ENCODE measurements at places on chromosomes 2 and 18.

- no peak for DNase-seq
Observed at GRCh38 chr2:52697690-52698089, 1069.9 kb upstream of the CHAC2 start.

DNA sequence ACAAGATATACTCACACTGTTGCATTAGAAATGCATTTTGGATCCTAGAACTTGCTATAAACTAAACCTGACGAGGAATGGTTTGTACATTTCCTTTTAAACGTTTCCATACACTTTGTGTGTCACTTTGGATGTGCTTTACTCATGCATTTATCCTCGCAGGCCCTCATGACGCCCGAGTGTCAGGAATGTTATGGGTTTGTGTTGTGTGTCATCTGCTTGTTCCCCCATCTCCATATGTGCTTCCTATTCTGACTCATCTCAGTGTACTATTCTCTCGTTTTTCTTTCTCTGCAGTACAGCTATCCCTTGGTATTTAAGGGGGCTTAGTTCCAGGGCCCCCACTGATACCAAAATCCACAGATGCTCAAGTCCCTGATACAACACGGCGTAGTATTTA lies 121.5 kb upstream of the RASGRP3 start:
- DNase-seq, result no peak

DNA sequence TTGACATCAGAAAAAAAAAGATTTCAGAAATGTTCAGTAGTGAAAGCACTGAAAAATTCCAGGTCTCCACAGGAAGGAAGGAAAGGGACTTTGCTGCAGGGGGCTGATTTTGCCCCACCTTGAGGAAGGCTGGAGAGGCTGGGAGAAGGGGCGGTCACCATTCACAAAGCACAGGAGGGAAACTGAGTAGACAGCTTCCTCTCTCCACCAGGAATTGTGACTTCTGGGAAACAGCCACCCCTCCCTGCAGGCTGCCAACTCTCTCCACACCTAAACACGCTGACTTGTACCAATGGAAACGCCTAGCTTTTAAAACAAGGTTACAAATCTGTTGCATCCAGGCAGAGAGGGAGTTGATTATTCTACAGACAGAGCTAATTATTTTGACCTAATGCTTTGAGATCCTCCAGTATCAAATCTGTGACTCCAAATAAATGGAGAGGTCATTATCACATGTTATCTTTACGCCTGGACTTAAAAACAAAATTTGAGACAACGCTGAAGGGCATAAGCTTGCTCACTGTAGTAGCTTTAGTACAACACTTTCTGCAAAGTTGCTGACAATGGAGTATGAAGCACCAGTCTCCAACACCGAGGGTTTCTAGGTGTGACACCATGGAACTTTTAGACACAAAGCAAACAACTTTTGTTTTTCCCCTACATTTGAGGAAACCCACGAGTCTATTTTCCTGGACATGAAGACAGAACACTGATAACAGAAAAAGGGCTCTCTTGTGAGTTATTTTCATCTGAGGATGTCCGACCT lies 42.7 kb downstream of the EPHA4 start:
- no peak for DNase-seq

DNA sequence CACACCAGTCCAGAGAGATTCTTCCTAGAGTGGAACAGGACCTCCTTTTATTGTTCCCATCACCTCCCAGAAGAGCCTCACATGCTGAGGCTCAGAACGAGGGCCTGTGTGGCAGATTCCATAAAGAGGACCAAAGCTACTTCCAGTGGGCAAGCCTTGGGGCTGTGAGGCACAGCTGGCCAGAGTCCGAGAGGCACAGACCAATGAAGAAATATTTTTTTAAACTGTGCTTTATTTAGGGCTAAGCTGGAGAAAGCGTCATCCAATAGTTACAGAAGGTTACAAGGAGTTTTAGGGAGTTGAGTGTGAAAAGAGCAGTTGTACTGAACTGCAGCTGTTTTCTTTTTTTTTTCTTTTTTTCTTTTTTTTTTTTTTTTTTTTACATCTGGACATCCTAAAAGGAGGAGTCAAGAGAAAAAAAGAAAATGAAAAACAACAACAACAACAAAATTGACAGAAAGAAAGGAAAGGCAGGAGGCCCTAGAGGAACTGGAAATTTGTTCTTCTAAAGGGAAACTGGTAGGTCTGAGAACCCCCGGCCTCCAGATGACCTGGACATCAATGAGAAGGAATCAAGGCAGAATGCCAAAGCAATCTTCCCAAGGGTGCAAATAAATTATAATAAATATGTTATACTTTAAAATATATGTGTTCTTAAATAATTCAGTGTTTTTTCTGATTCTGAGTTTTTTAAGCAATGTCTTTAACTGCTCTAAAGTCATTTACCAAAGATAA lies 322.6 kb downstream of the CELF4 start:
- no peak for DNase-seq

GRCh38 chr2:181077128-181077709 lies 96.8 kb downstream of the UBE2E3 start:
- DNase-seq, result no peak

DNA sequence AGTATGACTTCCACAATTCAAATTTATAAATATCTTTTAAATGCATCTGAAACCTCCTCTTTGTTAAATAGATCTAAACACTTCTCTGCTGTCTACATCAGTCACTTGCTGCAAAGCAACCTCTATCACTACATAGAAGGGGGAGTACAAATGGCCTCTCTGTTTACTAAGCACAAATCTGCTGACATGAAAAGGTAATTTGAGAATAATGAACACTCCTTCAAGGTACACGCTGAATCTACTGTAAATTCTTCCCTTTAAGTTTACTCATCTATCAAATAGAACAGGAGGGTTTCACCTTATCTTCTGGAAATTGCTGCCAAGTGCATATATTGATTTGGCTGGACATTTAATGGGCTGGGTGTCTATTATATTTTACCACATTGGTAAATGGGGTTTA lies 879.6 kb downstream of the SUCLG1 start:
- no peak for DNase-seq

GRCh38 chr2:8545695-8546611 lies 135.9 kb upstream of the ID2 start:
- no peak for DNase-seq

DNA sequence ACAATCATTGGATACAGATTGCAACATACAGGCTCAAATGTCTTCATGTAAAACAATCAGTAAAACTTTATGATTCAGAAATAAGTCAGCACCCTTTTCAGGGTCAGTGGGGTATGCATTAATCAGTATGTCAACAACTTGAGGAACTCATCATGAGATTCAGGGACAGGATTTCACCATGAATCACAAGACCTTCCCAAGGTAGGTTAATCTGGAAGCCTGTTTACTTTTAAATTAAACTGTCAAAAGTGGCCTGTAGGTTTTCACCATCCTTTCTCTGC lies 104.8 kb downstream of the SP100 start:
- DNase-seq, result no peak

- no peak for DNase-seq
Observed at GRCh38 chr2:8168876-8169424, 512.9 kb upstream of the ID2 start.

- no peak for DNase-seq
Observed at GRCh38 chr2:209505410-209505809, 81.6 kb downstream of the MAP2 start.

GRCh38 chr2:6393819-6394218 lies 471.9 kb downstream of the CMPK2 start:
- no peak for DNase-seq

GRCh38 chr2:239266434-239266766 lies 134.4 kb downstream of the HDAC4 start:
- no peak for DNase-seq

GRCh38 chr2:184504252-184504651 lies 94.1 kb upstream of the ZNF804A start:
- DNase-seq, result no peak

DNA sequence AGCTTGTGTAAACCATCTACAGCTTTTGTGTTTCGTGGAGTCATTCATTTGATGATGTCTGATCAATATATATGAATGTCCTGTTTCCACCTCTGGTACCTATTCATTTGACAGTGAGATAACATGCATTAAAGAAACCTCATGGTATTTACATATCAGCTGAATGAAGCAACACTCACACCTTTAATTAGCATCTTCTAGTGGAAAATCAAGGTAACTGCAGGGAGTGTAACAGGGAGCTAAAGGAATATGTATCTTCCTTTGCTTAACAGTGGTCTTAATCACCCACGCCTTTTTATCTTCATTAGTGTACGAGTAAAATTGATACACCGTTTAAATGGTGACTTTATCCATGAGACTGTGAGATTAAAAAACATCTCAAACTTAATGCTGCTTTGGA lies 15.6 kb downstream of the SLC39A10 start:
- no peak for DNase-seq

DNA sequence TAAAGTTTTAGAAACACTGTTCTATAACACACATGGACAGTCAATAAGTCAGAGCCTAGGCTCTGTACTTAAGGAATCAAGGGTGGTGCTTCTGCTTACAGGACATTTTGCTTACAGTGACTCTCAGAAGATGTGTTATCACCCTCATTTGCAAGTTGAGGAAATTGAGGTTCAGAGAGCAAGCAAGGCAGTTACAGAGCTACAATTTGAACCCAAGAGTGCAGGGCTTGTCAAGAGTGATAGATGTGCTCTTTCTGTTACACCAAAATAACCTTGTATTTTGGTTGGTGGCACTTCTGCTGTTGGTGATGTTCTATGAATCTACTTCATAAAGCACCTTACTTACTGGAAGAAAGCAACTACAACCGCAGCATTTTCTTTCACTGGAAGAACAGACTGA lies 170.2 kb downstream of the THADA start:
- no peak for DNase-seq

- DNase-seq, result no peak
Observed at GRCh38 chr2:1268034-1268433, 145.2 kb upstream of the TPO start.

DNA sequence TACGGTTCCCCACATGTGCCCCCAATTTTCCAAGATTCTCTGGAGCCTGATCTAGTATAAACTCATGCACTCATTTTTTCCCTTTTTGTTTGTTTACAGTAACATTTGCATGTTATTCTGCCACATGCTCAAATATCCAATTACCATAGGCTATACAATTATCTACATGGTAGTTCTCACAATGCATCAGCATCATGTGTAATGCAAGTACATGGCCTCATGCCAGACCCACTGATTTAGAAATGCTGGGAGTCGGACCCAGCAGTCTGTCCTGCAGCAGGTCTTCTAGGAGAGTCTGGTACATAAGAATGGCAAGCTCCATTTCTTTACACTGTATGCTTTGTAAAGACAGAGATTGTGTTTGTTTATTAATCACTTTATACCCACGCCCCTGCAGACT lies 107.7 kb downstream of the CBLN2 start:
- no peak for DNase-seq

DNA sequence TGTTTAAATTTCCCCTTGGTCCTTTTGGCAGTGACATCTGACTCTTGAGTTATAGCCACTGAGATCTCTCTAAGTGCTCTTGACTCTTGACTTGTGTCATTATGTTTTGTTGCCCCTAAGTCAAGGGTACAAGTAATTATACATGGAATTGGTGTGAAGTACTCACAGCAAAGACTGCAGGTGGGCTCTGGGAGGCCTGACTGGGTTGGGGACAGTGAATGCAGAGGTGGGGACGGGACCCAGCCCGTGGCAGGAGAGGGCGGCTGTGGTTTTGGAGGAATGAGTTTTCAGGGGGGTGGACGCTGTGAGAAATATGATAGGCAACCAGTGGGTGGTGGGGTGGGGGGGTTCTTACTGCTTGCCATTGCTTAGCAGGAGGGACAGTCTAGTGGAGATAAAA lies 97.8 kb downstream of the NCK2 start:
- DNase-seq, result no peak

DNA sequence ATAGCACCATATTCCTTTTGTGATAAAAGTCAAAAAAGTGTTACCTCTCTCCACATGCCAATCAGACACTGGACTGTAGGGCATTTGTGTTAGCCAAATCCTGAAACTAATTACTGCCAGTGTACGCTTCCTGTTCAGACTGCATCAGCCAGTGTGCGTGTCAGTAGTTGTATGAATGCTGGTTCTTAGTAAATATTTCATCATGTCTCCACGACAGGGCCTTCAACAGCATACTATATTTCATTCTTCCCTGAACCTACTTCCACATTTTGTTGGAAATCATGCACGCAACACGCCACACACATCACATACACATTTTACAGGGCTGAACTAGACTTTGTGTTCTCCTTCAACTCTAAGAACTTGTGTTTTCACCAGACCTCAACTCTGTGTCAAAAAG lies 77.5 kb downstream of the EPB41L3 start:
- DNase-seq, result no peak

DNA sequence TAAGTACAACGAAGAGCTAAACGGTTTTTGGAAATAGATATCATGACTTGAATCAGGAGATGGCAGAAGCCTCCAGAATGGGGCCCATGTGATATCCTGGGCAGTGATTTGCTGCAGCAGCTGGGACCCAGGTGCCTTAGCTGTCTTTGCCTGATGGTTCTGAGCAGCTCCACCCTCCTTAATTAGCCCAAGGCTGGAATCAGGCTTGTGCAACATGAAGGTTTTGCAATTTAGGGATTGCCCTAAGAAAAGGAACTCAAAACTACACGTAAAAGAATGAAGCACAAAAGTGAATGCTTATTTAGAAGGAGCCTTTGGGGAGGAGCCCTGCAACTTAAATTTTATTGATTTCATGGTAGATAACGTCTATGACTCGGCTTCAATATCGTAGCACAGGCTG lies 17.3 kb upstream of the CNDP2 start:
- DNase-seq, result no peak

DNA sequence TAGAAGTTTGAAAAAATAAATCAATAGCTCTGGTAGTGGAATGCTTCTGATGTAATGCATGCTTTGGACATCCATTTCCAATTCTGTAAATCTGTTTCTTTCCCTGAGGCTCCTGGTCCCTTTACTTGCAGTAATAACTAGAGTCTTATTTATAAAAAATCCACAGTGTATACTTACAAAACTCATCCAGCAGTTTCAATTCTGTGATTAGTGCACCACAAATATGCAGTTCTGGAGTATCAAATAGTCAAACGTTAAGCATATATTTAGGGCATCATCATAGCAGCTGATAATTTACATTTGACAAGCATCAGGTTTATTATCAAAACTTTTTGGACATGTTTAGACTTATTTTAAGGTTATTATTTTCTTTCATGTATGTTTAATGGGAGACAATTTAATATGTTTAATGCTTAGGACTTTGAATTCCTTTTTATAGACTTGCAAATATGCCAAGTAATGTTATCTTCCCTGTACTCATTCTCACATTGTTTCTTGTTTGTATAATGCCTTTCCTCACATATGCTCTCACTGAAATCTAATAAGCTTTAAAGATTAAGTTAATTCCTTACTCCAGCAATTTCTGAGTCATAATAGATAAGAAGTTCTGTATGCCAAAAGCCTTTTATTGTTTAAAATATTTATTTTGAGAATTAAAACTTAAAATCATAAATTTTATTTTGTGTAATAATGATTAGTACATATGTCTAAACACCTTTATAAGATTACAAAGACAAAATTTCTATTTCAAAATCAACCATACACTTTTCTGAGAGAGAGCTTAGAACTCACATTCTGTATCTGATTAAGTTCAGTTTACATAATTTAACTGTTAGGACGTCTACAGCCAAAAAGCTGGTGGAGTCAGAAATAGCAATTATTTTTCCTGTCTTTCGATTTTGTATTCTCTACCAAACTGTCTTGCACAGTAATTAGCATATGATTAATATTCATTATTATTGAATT lies 341.5 kb upstream of the TMEFF2 start:
- no peak for DNase-seq

- DNase-seq, result no peak
Observed at GRCh38 chr2:130387804-130388203, 31.9 kb downstream of the PTPN18 start.
